ENCODE measurements at places on chromosomes 1 and 21.

DNA sequence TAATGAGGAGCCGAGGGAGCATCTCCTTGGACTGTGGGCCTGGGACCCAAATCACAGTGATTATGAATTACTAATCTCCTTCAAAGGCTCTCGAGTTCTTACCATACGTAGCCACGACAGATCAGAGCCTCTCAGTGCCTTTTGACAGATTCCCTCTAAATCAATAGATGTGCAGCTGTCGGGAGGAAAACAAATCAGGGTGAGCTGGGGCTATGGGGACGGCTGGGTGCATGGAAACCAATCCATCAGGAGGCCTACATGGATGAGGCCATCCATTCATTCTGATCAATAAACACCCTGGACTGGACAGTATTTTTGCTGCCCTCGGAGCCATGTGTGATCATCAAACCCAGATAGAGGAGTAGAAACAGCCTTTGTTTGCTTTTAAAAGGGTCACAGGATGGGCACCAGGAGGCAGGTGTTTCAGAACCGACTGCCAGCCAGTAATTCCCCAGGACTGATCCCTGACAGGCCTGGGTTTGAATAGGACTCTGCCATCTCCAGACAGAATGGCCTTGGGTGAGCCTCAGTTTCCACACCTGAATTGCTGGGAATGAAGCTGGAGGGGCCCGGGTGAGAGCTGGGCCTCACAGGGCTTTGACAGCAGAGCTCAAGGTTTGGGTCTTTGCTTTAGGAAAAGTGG is 532.8 kb downstream of the MATN1 start:
- DNase-seq = no peak

DNA sequence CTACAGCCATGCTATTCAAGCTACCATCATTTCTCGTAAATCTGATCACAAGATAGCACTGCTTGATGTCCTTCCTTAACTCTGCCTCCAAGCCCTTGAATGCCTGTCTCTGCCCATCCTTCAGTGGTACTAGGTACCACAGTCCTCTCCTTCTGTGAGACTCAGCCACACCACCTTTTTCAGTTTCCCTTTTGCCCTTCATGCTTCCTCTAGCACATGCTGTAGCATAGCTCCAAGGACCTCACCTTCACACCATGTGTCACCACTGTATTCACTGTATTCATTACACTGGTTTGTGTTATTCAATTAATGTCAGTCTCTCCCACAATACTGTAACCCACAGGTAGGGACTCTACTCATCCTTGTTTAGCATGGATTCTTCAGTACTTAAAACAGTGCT is 8.0 kb upstream of the TP53BP2 start:
- no peak for DNase-seq

DNA sequence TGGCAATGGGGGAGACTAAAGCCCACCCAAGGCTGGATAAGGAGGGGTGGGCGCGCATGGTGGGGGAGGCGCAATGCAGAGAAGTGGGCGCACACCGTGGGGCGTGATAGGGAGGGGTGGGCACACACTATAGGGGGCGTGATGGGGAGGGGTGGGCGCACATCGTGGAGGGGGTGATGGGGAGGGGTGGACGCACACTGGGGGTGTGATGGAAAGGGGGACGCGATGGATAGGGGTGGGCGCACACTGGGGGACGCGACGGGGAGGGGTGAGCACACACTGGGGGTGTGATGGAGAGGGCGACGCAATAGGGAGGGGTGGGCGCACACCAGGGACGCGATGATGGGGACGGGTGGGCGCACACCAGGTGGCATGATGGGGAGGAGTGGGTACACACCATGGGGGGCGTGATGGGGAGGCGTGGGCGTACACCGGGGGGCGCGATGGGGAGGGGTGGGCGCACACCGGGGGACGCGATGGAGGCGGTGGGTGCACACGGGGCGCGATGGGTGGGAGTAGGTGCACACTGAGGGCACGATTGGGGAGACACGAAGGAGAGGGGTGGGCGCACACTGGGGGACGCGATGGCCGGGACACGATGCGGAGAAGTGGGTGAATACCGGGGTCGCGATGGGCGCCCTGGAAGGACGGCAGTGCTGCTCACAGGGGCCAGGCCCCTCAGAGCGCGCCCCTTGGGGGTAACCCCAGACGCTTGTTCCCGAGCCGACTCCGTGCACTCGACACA is 929 bp downstream of the SUMO3 start:
- no peak for DNase-seq

DNA sequence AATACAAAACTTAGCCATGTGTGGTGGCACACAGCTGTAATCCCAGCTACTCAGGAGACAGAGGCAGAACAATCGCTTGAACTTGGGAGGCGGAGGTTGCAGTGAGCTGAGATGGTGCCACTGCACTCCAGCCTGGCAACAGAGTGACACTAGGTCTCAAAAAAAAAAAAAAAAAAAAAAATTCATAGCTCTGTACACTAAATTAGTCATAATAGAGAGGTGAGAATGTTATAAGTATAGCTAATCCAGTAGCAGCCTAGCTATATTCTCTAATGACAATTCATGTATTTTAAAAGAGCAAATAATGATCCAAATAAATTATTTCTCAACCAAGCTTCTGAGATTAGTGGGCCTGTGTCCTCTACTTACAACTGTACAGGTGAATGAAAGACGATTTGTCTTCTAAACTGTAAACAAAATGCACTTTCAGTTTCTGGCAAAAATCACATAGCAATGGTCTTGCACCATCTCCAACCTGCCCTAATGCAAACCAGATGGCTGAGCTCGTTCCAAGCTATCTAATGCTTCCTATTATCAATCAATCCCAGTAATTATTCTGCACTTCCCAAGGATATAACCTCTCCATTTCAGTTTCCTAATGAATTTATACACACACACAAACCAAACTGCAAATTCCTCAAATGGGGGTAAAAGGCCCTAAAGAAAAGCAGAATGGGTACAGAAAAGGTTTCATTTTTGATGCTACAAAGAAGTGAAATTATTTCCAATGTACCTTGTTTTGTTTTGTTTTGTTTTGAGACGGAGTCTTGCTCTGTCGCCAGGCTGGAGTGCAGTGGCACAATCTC is 56.5 kb downstream of the GATAD2B start:
- DNase-seq = peak; percentile 47

DNA sequence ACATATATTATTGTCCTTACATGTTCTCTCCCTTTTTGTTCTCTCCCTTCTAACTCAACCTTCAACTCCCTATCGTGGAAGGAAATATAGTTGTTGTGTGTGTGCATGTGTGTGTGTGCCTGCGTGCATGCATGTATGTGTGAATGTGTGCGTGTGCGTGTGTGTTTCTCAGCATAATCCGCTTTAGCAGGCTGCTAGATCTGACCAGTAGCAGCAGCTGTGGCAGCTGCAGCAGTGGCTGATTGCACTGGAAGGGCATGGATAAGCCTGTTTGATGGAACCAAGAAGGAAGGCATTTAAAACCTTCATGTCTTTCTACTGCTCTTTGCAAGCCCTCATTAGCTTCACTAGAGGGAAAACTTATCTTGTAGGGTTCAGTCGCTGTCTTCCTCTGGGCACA is 65.6 kb upstream of the IRF2BP2 start:
- DNase-seq = no peak

DNA sequence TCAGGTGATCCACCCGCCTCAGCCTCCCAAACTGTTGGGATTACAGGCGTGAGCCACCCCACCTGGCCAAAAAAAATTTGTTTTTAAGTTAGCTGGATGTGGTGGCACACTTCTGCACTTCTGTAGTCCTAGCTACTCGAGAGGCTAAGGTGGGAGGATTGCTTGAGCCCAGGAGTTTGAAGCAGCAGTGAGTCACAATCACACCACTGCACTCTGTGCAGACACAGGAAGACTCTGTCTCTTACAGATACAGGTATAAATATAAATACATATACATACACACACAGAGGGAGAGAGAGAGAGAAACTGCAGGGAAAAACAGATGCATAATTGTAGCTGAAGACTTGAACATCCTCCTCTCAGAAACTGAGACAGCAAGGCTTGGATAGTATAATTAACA is 34.8 kb upstream of the EPS15 start:
- no peak for DNase-seq

DNA sequence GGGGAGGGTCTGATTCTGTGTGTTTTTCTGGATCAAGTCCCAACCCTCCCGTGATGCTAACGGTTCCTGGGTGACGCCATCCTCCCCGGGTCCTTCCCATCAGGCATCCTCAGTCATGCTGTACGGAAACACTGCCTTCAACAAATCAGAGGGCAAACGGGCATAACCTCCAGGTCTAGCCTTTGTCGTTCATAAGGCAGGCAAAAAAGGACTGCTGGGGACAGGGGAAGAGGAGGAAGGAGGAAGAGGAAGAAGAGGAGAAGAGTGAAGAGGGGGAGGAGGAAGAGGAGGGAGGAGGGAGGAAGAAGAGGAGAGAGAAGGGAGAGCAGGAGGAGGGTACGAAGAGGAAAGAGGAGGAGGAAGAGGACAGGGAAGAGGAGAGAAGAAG is 84.4 kb downstream of the ITPKB start:
- DNase-seq = no peak

- DNase-seq = no peak
Observed at GRCh38 chr1:176888471-176889032, 276.0 kb downstream of the ASTN1 start.

- DNase-seq = no peak
Observed at GRCh38 chr1:40837601-40838000, 24.6 kb downstream of the CITED4 start.

GRCh38 chr1:221344693-221345092 is 397.2 kb downstream of the DUSP10 start:
- DNase-seq = no peak

- no peak for DNase-seq
Observed at GRCh38 chr1:226939438-226940028, 561 bp upstream of the COQ8A start.

DNA sequence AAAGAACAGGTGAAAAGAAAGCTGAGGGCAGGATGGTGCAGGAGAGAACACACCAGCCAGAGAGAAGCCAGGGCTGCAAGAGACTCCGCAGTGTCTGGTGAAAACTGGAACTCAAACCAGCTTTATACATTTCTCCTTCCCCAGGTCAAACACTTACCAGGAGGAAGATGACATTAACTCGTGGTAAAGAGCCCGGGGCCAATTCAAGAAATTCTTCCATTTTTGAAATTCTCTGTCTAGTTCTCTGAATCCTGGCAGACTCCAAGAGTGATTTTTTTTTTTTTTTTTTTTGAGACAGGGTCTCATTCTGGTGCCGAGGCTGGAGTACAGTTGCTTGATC is 25.8 kb upstream of the SIPA1L2 start:
- DNase-seq = no peak

DNA sequence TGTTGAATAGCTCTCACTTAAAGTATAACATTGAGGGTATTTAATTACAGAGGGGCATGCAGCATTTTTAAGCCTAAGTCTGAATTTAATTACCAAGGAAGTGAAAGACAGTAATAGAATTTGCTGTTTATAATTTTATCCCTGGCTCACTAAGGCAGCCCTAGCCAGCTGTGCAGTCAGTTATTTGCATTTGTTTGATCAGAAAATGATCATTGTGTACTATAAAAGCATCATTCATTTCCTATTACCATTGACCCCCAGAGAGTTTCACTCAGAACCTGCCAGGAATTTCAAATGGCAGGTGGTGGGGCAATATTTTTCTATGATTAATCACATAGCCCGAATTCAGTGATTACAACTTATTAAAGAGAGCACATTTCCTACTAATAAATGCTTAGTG is 277.1 kb upstream of the KAZN start:
- no peak for DNase-seq

DNA sequence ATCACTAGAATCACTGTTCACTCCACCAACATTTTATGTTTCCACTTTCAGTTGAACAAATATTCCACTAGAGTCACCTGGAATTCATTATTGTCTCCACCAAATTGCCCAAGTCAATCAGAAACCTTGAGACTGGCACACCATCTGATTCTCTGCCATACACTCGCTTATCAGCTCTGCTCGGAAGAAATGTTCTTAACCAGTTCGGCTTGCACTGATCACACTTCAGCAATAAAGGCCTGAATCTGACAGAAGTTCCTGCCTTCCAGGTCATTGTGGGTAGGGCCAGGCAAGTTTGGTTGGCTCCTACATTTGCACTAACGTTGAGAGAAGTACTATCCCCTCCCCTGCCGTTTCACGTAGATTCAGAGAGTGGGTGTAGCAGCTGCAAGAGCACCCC is 10.0 kb downstream of the TPM3 start:
- no peak for DNase-seq

DNA sequence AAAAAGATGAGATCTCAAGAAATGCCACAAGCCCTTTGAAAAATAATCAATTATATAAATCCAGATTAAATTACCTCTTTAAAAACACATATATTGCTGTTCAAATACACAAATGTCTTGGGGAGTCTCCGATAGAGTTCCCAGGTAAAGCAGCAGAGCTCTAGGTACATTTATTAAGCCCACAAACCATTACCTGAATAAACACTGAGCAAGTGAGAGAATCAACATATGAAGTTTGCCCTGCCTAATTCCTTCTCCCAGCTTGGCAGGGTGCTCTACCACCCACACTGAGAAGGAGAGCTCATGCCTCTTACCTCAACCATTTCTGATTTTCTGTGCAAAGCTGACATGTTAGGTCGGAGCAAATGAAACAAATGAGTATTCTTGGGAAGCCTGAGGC is 402.4 kb downstream of the KCNH1 start:
- no peak for DNase-seq

GRCh38 chr21:18318156-18318555 is 73.5 kb downstream of the CHODL start:
- DNase-seq = no peak
